Brain (organoid and tissue), 16 donors: ENCODE measurements at places on chromosomes 1 and 21.

- no peak for DNase-seq
These were observed 836 bp upstream of the FBLIM1 start for GRCh38 chr1:15757575-15758342.

DNA sequence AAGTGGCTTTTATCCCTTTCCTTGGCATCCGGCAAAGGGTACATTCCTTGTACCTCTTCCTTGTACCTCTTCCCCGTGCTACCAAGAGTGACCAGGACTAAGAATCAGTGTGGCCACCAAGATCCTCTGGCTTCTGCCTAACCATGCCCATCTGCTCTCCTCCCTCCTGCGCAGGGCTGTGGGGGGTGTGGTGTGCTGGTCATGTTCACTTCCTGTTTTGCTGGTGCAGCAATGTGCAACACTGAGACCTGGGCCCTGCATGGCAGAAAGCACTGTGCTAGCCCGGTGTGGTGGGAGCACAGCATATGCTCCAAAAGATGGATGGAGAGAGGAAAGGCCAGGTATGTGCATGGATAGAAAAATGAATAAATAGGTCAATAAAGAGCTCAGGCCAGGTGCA is 33.3 kb upstream of the TENT5C start:
- DNase-seq: no peak

GRCh38 chr1:26156285-26157038 is 2.4 kb upstream of the FAM110D start:
- DNase-seq: peak; percentile 54

GRCh38 chr1:93102142-93102541 is 23.1 kb downstream of the MTF2 start:
- no peak for DNase-seq

GRCh38 chr1:177219554-177220458 is 49.0 kb downstream of the BRINP2 start:
- no peak for DNase-seq

GRCh38 chr1:159132271-159132881 is 39.0 kb upstream of the CADM3 start:
- peak; percentile 71 for DNase-seq

DNA sequence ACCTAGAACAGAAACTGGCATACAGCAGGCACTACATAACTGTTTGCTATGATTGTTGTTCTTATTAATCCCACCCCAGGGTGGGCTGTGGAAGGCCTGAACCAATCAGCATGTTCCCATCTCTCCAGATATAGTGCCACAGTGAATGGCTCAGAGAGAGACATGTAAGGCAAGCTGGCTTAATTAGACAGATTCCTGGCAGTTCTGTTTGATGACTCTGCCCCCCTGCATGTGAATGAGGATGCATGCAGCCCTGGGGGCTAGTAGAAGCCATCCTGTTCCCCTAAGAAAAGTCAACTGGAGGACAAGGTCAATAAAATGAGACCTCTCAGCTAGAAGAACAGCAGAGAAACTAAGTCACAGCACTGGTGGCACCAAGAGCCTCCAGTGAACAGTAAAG is 130.3 kb downstream of the GLIS1 start:
- no peak for DNase-seq

DNA sequence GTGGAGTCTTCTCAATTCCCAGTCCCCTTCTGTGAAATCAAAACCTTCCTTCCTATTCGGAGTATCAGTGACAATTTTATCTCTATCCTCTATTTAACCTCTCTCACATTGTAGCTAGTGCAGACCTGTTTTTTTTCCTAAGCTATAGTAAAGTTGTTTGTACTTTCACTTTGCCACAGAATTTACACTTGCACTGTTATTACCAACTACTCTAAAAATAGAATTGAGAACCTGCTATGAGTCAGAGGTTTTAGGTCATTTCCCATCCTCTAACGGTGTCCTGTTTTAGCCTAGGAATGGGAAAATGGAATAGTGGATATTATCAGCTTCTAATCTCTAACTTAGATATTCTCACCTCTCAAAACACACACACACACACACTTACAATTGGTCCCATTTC is 862.7 kb downstream of the NCAM2 start:
- DNase-seq: no peak

DNA sequence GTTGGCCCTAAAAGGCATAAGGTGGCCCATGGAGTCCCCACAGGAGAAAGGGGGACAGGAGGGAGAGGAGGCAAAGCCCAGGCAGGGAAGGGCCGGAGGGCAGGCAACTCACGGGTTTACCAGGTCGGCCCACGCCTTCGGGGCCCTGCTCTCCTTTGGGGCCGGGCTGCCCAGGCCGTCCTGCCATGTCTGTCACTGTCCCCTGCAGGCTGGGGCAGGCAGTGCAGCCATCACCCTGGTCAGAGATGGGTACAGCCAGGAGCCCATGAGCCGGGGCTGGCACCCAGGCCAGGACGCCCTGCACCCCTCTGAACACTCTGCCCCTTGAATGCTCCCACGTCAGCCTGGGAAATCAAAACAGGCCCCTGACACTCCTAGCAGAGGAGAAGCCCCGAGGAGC is 19.8 kb downstream of the COL16A1 start:
- no peak for DNase-seq

GRCh38 chr1:187054862-187055757 is 226.4 kb downstream of the PLA2G4A start:
- DNase-seq: no peak

DNA sequence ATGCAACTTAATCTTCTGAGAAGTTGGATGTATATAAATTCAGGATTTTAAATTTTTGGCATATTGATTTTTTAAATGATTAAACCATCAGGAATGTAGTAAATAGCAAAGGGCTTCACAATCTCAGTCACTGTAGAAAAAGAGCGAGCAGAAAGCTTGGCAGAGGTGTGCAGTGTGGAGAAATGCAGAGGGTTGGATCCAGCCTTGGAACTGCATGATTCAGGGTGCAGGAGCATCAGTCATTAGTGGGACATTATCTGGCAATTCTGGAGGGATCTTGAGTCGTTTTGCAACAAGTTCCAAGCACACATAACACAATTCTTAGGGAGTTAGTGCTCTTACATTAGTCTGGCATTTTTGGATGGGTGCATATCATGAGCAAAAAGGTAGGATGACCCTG is 267.9 kb downstream of the PLA2G4A start:
- no peak for DNase-seq

- no peak for DNase-seq
These were observed at the start of gene CD52 for GRCh38 chr1:26317612-26318337. CD52 (plus strand) TSS chr1:26317958; CDS start chr1:26318018, 60 bp downstream.

DNA sequence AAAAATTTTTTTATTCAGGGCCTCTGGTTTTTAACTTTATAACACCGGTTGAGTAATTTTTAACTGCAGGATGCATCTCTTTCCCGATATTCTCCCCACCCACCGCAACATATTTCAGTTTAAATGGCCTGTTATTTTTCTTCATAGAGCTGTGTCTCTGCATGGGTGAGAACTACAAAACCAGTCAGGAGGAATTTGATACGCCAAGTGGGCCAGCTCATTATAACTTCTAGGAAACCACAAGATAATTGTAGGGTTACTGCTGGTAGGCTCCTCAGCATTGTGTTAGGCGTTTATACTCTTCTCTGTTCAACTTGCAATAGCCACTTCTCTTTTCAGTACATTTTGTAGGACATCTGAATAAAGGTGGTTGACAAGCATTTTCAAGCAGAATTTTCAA is 169.7 kb downstream of the PBX1 start:
- DNase-seq: peak; percentile 66

- DNase-seq: peak; percentile 66
These were observed 9.9 kb downstream of the SEC16B start for GRCh38 chr1:177959811-177960515.

- DNase-seq: no peak
These were observed 2.5 kb upstream of the OLIG1 start for GRCh38 chr21:33067457-33067856.

DNA sequence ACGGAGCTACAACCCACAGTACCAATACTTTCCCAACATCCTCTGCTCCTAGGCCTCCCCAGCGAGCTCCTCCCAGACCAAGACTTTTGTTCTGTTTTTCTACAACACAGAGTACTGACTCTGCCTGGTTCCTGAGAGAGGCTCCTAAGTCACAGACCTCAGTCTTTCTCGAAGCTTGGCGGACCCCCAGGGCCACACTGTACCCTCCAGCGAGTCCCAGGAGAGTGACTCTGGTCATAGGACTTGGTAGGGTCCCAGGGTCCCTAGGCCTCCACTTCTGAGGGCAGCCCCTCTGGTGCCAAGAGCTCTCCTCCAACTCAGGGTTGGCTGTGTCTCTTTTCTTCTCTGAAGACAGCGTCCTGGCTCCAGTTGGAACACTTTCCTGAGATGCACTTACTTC is 20.6 kb downstream of the PLA2G5 start:
- no peak for DNase-seq

- no peak for DNase-seq
These were observed 232.9 kb upstream of the B3GALT2 start for GRCh38 chr1:193419295-193419694.

DNA sequence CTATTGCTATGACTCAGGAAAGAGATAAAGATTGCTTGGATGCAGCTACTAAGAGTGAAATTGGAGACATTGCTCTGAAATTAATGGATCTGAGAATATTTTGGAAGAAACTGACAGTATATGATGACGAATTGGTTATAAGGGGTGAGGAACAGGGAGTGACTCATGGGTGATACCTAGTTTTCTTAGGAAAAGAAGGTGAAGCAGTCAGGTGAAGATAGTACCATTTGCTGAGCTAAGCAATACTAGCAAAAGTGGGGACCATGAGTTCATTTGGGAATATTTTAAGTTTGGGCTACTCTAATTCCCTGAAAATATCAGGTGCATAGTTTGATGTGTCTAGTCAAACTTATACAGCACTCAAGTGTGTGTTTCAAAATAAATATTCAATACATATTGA is 260.1 kb upstream of the NFIA start:
- DNase-seq: no peak

DNA sequence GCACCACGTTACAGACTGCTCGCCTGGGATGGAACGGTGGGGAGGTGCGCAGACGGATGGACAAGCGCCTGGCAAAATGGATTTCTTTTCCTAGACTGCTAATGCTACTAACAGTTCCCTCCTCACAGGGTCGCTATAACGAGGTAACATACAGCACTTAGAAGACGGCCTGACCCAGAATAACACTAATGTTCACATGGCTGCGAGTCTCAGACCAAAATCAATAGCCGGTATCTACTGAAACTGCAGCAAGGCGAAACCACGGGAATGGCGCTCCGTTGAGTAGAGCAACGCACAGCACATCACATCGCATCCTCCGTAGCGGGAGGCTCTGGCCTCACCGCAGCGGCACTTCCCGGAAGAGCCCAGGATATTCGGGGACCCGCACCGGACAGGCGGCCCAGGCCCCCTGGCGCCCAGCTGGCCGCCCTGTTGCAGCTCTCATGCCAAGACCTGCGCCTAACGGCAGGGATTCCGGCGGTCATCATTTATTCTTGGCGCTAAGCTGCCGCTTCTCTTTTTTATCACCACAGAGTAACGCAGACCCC is 46.6 kb downstream of the VPS26C start:
- peak; percentile 76 for DNase-seq

- no peak for DNase-seq
These were observed 422.6 kb upstream of the NEGR1 start for GRCh38 chr1:72704841-72705477.

GRCh38 chr1:52590266-52590665 is 11.9 kb upstream of the GPX7 start:
- peak; percentile 86 for DNase-seq

DNA sequence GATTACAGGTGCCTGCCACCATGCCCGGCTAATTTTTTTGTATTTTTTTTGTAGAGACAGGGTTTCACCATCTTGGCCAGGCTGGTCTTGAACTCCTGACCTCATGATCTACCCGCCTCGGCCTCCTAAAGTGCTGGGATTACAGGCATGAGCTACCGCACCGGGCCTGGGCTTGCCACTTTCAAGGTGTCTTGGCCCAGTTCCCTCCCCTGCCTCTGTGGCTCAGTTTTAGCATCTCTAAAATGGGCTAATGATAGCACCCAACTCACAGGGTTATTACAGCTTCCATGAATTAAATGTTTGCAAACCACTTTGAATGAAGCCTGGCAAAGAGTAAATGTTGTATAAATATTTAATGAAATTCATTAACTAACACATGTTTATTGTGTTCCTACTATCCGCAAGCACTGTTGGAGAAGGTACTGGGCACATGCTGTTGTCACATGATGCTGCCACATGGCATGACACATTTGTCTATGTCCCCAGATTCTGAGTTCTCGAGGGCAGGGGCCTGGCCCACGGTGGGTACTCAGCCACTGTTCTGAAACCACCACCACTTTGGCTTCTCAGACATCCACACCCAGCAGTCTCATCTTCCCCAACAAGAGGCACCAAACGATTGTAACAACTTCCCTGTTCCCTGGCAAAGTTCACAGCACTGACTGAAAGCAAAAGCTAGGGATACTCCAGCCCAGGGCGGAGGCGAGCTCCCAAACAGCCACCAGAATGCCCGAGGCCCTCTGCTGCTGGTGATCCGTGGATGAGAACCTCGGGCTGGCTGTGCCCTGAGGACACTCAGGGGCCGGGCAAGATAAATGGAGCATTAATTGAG is 9.7 kb downstream of the IFFO2 start:
- DNase-seq: no peak

DNA sequence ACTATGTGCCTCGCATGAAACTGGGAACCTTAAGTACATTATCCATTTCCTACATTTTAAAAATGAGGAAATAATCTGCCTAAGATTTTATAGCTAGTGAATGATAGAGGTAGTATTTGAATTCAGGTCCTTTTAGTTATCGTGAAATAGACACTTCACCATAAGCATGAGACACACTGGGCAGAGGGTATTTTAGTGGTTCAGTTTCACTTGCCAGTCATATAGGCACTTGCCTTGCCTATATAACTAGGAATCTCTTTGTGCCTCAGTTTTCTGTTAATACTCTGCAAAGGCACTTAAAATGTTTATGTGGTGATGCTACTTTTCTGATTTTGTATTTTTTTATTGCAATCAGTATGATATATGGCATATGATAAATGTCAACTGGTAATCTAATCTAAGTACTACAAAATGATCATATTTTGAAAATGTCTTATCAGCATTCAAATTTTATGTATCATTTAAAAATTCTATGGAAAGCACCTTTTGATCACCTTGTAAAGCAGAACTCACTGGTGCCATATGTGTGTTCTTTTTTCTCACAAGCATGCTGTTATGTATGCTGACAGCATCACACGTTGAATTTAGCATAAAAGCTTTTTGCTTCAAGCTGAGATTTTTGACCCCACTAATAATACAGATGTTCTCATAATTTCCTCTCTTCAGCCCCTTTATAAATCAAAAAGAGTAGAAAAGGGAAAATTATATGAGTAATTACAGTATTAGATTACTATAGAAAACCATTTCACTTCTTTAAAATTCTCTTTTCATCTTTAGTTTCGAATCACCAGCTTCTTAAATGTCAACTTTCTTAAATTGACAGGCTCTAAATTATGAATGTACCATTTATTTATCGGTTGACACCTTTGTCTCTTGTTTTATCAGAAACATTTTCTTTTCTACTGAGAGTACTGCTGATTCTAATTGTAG is 52.6 kb downstream of the RPS6KC1 start:
- DNase-seq: no peak

- DNase-seq: no peak
These were observed 14.0 kb downstream of the PRR9 start for GRCh38 chr1:153231363-153231762.

DNA sequence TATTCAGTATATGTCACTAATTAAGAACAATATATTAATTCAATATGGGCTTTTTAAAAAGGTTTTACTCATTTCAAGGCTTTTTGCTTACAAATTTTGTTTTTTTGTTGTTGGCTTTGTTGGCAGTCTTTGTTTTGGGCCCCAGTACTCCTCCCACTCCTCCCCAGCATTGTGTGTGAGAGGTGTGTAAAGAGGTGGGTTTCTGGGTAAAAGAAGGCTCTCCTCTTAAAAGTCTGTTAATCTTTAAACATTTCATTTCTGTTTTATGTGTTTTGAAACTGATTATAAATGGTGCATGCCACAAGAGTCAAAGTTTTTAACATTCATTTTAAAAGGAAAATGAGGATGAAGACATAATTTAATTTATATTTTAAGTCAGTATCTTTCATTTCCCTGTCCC is 79.6 kb downstream of the SASS6 start:
- DNase-seq: no peak
